HCT116 (cell line): ENCODE measurements at places on chromosomes 12 and 14. TPM values are rescaled to one million over a fixed set of nuclear protein-coding genes. Genes with fewer than 3 reads are reported as not detected.

GRCh38 chr14:44778604-44779003 lies 183.1 kb downstream of the KLHL28 start:
- H3K36me3 ChIP-seq, result no peaks in the 10 kb centered on the region
- no peaks in the 10 kb centered on the region for H3K27me3 ChIP-seq
- DNase-seq, result no peak
- H3K4me1 ChIP-seq, result no peaks in the 10 kb centered on the region
- H3K4me3 ChIP-seq, result no peak overlapping the region

DNA sequence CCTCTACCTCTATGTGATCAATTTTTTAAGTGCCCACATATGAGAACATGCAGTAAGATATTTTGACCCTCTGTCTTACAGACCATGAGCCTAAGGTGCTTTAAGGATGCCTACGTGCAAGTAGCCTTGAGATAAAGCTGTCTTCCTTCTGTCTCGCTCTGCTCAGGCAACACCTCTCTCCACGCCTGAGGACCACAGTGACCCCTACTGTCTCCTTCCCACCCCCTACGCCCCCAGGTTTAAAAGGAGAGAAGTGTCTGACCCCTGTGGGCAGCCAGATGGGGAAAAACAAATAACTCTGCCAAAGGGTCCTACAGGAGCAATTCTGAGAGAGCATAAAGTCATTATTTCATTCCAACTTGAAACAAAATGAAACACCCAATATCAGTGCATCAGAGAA lies 286.4 kb upstream of the TMEM132C start:
- no peak for DNase-seq
- H3K4me3 ChIP-seq, result no peak overlapping the region
- H3K36me3 ChIP-seq, result no peaks in the 10 kb centered on the region
- H3K27me3 ChIP-seq, result no peaks in the 10 kb centered on the region

GRCh38 chr14:100305324-100306100 lies 732 bp downstream of the SLC25A29 start:
- peak overlapping the region; percentile 75 for H3K27ac ChIP-seq
- no peaks in the 10 kb centered on the region for H3K27me3 ChIP-seq
- peak overlapping the region; percentile 69 for H3K4me3 ChIP-seq
- H3K4me1 ChIP-seq, result peaks cover 29% of the 10 kb centered on the region
- no peak for DNase-seq
- no peaks in the 10 kb centered on the region for H3K36me3 ChIP-seq

DNA sequence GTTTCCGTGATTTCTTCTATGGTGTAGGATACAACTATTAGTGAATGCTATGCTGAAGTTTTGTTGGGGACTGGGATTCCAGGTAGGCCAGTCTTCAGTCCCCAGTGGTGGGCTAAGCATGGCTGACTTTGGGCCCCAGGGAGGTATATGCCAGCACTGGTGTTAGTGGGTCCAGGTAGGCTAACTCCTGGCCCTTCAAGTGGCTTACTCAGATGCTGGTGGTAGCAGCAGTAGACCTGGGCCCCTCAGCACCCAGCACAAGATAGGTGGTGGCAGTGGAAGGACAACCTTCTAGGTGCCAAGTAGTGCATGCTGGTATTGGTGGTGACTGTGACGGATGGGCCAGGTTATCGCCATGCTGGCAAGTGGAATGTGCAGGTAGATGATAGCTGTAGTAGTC lies 955.1 kb downstream of the TMTC2 start:
- DNase-seq, result no peak
- H3K4me1 ChIP-seq, result no peaks in the 10 kb centered on the region
- no peak overlapping the region for H3K4me3 ChIP-seq

DNA sequence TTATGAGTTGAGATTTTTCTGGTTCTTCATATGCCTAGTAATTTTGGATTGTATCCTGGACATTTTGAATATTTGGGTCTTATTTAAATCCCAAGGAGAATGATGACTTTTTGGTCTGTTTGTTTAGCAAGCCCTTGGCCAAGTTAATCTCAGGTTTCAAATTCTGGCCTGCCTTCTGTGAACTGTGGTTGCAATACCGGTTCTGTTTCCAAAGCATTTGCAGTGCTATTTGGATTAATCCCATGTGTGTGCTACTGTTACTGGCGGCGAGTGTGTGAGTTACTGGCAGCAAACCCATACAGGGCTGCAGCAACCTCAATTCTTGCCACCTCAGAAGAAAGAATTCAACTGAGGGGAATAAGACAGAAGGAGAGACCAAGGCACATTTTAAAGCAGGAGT lies 51.1 kb downstream of the TMEM260 start:
- H3K36me3 ChIP-seq, result no peaks in the 10 kb centered on the region; the same call in 1 of the 2 replicates
- H3K4me1 ChIP-seq, result no peaks in the 10 kb centered on the region
- H3K4me3 ChIP-seq, result no peak overlapping the region

DNA sequence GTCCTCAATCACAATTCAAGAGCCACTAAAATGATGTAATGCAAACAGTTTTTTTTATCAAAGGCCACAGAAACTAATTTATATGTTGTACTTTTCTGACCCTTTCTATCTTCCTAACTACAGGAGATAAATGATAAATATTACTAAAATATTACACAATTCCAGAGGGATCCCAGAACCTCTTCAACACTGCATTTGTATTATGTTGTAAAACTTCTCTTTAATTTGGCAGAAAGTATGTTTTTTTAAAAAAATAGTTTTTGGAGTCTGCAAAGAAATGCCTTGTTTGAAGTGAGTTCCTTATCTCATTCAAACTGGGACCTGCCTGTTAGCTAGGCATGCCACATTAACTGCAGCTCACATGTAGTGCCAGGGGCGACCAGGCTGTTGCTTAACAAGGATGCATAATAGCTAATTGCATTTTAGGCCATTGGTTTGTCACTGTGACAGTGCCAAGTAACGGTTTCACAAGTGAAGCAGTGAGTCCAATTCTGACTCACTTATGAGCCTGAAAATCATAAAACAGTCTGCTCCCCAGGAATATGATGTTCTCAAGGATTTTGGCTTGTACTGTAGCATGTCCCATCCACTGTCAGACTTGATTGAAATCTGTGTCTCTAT lies 266.9 kb downstream of the KTN1 start:
- peaks cover 28% of the 10 kb centered on the region for H3K4me1 ChIP-seq
- H3K4me3 ChIP-seq, result no peak overlapping the region
- H3K27me3 ChIP-seq, result no peaks in the 10 kb centered on the region
- DNase-seq, result no peak
- H3K36me3 ChIP-seq, result no peaks in the 10 kb centered on the region

- no peak overlapping the region for H3K27ac ChIP-seq
- no peaks in the 10 kb centered on the region for H3K27me3 ChIP-seq
- no peak for DNase-seq
- H3K4me3 ChIP-seq, result no peak overlapping the region
- no peaks in the 10 kb centered on the region for H3K36me3 ChIP-seq
Measured at GRCh38 chr14:97921296-97921695, 1124.1 kb downstream of the VRK1 start.

DNA sequence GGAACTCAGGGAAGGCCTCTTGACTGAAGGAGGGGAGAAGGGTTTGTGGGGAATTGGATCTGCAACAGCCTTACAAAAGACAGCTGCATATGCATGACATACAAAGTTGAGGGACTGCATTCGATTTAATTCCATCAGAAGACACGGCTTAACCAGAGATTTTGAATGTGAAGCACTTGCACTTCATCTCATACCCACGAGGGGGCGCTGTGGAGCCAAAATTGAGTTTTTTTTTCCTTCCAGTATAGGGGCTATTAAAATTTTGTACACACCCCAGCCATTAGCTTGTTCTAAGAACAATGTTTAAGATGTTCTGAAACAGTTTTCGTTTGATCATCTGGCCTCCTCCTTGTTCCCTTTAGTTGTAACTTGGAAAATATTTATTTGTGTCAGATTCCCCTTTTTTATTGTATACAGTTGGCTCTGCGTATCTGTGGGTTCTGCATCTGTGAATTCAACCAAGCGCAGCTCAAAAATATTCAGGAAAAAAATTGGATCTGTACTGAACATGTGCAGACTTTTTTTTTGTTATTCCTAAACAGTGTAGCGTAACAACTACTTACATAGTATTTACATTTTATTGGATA lies 1.6 kb downstream of the SUDS3 start:
- peak overlapping the region; percentile 85 for H3K4me3 ChIP-seq
- H3K27me3 ChIP-seq, result no peaks in the 10 kb centered on the region
- peak; percentile 22 for DNase-seq
- no peaks in the 10 kb centered on the region; the same call in 1 of the 2 replicates for H3K4me1 ChIP-seq
- 0 out of 2 replicates have a peak, but pooled peaks cover 14% of the 10 kb centered on the region for H3K36me3 ChIP-seq

PMEL gene
- total RNA-seq, result 5.8 TPM

SLC8A3 gene
- total RNA-seq, result not detected

C1QL4 gene
- 8.1 TPM for total RNA-seq
